ENCODE measurements at places on chromosomes 7 and 10.

DNA sequence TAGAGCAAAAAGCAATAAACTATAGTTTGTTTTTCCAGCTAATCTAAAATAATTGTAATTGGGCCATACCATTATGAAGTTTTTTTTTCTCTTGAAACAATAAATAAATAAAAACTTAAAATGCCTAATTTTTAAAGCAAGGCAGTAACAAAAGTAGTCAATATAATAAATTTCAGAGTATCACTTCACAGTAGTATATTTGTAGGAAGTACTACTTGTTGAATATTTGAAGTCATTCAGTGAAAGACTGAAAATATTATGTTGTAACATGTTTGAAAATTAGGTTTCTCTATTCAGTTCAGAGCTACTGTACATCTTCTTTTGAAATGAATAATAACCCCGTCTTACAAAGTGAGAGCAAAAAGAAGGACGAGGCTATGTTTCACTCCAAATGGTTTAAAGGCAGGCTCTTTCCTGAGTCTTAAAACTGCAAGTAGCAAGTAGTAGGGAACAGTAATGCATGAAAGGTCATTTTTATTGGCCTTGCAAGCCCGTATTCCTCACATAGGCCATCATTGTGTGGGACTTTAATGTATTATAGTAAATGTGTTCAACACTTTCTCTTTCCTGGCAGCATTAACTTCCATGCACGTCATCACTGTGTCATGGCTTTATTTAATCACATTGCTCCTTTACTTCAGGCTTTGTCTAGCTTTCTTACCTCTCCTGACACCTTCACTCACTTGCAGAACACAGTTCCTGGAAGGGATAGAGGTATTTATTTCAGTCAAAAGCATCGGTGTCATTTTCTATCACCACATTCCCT is 141.4 kb downstream of the VTI1A start:
- DNase-seq, result no peak

- peak; percentile 84 for DNase-seq
Observed at GRCh38 chr10:77409697-77410471, 227.7 kb downstream of the KCNMA1 start.

DNA sequence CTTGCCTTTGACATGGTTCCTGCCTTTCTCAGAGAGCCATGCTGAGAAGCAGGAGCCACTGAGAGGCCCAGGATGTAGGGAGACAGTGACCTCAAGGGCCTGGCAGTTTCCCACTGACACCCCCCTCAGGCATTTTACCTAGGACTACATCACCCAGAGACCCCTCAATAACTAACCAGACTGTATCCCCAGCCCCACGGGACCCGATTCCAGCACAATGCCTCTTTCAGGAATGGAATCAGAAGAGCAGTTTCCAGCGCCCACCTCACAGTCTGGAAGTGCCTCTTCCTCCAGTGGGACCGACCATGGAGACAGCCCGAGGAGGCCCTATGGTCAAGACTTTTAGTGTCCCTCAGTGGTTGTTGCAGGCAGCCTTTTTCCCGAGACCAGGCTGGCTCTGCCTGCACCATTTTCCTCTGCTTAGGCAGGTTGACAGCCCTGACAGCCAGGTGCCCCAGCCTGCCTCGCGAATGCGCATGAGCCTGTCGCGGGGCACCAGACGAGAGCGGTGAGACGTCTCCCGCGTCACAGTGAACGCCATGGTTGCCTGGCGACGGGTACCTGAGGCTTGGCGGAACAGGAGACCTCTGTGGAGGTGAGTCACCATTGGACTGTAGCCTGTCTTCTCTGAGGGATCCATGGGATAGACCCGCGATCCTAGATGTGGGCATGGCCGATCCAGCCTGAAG is 28.4 kb upstream of the ZNF273 start:
- DNase-seq, result no peak

- DNase-seq, result no peak
Observed at GRCh38 chr7:110568932-110569331, 522.0 kb upstream of the LRRN3 start.

DNA sequence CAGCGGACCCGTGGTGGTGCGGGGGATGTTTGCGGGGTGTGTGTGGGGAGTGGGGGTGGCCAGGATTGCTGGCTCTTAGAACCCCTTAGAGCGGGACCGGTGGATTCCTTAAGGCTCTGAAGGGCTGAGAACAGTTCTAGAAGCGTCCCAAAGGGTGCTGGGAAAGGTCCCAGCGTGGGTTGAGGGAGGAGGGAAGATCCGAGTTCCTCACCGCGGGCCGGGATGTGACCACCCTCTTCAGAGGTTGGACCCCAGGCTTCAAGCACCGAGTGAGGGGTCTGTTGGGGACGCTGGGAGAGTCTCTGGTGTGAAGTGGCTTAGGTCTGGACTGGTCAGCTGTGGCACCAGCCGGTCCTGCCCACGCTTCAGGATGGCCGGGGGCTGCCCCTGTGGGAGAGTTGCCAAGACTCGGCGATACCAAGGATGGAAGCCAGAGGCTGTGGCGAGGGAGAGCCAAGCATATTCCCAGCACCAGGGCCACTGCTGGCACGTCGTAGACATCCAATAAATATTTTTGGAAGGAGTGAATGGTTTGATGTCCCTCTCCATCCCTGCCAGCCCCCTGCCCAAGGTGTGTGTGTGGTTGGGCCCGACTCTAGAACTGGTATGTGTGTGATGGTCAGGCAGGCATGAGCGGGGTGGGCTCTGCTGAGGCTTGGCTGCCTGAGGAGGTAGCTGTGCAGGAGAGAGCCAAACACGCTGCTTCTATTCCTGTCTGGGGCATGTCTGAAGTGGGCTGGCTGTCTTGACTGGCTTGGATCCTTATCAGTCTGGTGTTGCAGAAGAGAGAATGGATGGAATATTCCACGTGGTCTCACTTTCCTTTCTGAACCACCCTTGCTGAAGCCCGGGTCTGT is 19.2 kb downstream of the ZNF775 start:
- DNase-seq, result no peak

GRCh38 chr7:120996988-120997345 is 8.5 kb downstream of the CPED1 start:
- DNase-seq, result no peak

DNA sequence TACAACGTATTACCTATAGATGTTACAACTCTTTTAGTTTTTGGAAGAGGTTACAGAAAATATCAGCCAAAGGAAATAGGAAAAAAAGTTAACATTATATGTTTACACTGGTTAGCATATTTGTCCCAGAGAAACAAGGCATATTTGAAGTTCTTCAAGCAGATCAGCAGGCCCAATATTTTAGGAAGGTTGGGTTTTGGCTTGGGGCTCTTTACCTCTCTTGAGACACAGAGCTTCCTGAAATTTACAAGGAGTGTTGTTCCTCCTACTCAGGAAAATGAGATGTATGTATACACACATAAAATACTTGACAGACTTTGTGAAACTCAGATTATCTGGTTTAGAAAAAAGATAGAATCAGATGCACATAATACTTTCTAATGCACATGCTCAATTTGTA is 323.6 kb downstream of the HGF start:
- DNase-seq, result no peak

DNA sequence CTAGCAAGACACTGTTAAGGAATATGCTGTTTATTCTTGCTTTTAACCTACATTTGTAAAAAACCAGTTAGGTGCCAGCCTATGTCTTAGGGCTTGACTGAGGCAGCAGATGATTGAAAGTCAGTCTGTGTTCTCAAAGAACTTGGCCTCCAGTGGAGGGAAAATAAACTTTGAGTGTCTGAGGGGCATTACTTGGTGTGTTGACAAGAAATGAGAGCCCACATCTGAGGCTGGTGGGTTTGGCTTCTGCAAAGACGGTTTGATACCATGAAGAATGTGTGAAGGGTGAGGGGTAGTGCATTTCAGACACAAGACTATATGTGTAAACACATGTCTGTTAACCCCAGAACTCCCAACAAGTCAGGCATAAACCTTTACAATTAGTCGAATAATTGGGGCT is 28.5 kb downstream of the CCSER2 start:
- no peak for DNase-seq

GRCh38 chr7:31125171-31125570 is 73.1 kb downstream of the ADCYAP1R1 start:
- DNase-seq, result no peak

DNA sequence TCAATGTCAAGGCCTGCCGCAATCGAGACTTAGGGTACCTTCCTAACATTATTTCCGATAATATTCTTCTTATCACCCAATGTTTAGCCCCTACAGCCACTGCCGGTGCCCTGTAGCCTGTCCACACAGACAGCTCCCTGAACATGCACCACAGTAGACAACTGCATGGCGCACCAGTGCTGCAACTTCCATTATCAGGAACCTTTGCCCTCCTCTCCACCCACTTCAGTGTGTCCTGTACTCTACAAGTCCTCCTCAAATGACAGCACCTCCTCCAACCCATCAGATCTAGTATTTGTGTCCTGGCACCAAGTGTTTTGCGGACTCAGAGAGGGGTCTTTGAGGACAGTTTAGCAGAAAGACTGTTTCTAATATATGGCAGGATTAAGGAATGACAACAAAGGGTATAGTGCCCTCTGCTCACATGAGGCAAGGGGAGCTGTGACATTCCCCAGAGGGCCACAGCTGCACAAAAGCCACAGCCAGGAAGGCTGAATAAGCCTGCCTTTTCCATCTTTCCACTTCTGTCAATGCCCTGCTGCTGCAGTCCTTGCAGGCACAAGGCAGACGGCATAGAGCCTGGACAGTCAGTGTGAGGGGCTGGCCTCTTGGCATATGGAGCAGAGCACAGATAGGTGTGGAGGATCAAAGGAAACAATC is 335.4 kb downstream of the PARD3 start:
- DNase-seq, result no peak

- DNase-seq, result no peak
Observed at GRCh38 chr7:21580073-21580521, 37.3 kb downstream of the DNAH11 start.

DNA sequence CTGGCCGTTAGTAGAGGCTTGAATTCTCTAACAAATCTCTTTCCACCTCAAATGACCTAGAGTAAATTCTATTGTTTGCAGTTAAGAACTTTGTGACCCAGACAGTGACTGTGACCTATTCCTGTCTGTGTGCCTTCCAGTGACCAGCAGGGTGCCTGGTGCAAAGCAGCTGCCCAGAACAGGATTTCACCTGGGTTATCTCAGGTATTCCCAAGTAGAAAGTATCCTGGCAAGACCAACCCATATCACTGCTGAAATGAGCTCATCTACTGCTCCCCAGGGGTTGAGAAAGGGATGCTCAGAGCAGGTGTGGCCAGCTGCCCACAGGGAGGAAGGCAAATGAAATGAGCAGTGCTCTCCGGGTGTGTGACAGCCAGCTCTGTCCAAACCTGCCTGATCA is 2.1 kb upstream of the MSMB start:
- DNase-seq, result no peak

DNA sequence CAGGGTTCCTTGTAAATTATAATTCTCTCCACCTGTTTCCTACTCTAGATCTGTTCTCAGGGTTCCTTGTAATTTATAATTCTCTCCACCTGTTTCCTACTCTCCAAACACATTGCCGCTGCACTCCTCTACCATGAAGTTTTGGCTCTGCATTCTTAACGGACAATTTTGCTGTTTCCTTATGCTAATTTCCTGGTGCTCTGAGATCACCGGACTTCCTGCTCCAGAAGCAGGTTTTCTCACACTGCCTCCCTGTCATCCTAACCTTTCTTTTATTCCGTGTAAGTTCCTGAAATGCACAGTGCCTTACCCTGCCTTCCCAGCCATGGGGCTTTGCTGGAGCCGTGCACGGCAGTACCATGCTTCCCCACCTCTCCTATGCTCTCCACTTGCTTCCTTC is 256.8 kb downstream of the PLXNA4 start:
- DNase-seq, result no peak

GRCh38 chr7:96486681-96487080 is 164.8 kb upstream of the SLC25A13 start:
- DNase-seq, result no peak

GRCh38 chr7:98228801-98229200 is 17.6 kb downstream of the BHLHA15 start:
- no peak for DNase-seq

DNA sequence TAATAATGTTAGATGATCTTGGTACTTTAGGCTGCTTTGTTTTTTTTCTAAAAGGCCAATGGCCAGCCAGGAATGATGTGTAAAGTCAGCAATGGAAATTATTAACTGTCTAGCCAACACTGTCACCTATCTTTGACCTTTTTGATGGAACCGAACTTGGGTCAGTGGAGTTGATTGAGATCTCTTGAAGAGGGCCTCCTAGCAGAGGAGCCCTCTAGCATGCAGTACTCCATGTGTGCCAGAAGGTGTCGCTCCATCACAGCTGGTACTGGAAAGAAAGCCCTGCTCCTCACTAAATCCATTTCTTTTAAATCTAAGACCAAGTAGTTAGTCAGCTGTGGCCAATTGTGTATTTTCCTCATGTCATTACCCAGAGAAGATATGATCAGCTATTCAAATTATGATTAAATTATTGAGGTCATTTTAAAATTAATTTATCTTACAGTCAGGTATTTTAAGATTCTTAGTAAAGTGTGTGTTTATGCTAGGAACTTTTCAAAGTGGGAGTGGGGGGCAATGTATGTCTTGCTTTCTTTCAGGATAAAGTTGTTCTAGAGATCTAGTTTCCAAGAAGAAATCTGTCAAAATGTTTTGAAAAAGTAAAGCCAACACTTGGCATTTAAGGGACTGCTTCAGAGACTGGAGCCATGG is 33.1 kb upstream of the CROT start:
- DNase-seq, result peak; percentile 39

GRCh38 chr7:118590107-118590506 is 365.6 kb downstream of the ANKRD7 start:
- no peak for DNase-seq

GRCh38 chr10:61923210-61923949 is 21.9 kb downstream of the ARID5B start:
- DNase-seq, result no peak

DNA sequence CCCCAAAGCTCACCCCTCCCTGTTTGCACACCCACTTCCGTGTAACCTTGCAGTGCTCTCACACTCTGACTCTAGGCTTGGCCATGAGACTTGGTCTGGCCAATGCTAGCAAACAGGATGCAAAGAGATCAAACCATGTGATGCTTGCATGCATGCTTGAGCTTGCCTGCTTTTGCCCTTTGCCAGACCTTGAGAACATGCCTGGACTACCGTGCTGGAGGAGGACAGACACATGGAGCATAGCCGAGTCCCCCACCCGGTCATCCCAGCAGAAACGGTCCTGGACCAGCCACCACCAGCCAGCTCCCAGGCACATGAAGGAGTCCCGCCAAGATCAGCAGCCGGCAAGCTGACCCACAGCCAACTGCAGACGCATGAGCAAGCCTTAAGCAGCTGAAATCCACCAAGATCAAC is 23.4 kb downstream of the PYROXD2 start:
- DNase-seq, result no peak

- DNase-seq, result no peak
Observed at GRCh38 chr7:143216151-143216550, 5.7 kb upstream of the TAS2R40 start.

- peak; percentile 80 for DNase-seq
Observed at GRCh38 chr7:26087321-26088091, 64.5 kb upstream of the NFE2L3 start.

- no peak for DNase-seq
Observed at GRCh38 chr10:5812283-5813090, 747 bp downstream of the GDI2 start.

- DNase-seq, result no peak
Observed at GRCh38 chr7:104900525-104901239, 113.3 kb upstream of the KMT2E start.
